ENCODE measurements at places on chromosomes 11 and 22.

GRCh38 chr11:479311-479710 lies 27.7 kb downstream of the RNH1 start:
- no peak for DNase-seq

DNA sequence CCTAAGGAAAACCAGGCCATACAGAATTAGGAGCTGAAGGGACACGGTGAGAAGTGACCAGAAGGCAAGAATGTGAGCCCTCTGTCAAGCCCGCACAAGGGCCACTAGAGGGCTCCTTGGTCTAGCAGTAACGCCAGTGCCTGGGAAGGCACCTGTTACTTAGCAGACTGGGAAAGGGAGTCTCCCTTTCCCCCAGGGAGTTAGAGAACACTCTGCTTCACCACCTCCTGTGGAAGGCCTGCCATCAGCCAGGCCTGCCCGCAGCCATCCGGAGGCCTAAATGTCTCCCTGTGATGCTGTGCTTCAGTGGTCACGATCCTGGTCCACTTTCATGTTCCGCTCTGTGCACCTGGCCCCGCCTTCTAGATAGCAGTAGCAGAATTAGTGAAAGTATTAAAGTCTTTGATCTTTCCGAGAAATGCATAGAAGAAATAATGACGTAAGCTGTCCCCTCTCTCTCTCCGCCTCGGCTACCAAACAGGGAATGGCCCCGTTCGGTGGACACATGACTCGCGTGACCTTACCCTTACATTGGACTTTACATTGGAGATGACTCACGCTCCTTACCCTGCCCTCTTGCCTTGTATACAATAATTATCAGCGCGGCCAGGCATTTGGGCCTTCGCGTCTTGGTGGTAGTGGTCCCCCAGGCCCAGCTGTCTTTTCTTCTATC lies 10.7 kb upstream of the GSTP1 start:
- no peak for DNase-seq

DNA sequence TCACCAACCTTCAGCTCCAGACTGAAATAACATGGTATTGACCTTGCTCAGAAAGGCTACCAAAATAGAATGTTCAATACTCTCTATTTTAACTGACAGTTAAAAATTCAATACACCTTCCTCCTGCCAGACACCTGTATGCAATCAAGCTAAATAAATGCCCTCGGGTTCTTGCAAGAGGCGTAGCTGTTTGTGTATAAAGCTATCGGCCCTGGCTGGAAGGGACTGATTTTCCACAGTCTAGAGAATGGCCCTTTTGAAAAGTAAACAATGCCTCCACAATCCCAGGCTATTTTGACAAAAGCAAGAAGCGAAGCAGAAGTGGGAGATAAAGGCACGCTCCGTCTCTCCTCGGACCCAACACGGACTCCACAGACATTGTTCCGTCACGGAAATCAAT lies 791.2 kb downstream of the BRD1 start:
- no peak for DNase-seq

DNA sequence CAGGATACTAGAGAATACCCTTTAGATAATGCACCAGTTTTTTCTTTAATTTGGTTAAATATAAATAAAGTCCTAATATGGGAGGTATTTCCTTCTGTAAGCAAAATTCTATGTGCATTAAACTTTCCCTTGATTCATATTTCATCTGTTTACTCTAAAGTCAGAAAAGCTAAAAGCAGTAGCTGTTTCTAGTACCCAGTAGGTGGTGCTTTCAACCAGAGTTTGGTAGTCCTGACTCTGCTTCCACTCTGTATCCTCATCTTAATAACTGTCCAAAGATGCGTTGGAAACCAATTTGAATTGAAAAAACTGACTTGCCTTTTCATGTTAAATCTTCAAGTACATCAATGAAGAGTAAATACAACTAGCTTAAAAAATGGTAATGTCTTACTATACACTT lies 1065.2 kb downstream of the JRKL start:
- DNase-seq, result no peak

DNA sequence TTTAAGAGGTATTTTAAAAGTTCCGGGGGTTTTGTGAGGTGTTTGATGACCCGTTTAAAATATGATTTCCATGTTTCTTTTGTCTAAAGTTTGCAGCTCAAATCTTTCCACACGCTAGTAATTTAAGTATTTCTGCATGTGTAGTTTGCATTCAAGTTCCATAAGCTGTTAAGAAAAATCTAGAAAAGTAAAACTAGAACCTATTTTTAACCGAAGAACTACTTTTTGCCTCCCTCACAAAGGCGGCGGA lies 193 bp upstream of the MALAT1 start:
- no peak for DNase-seq

GRCh38 chr11:116837231-116838091 lies at the start of gene APOA1:
TSS of gene APOA1 (minus strand) at chr11:116837622. CDS start at chr11:116837387, 235 bp downstream.
- no peak for DNase-seq

DNA sequence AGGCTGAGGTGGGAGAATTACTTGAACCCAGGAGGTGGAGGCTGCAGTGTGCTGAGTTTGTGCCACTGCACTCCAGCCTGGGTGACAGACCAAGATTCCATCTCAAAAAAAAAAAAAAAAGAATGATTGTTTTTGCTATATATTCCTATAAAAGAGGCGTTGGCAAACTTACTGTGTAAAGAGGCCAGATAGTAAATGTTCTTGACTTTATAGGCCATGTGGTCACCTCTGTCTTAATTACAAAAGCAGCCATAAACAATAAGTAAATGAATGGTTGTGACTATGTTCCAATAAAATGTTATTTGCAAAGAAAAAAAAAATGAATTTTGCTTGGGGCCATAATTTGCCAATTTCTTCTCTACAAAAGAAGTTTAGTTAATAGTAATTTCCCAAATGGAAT lies 12.3 kb downstream of the ATM start:
- no peak for DNase-seq

DNA sequence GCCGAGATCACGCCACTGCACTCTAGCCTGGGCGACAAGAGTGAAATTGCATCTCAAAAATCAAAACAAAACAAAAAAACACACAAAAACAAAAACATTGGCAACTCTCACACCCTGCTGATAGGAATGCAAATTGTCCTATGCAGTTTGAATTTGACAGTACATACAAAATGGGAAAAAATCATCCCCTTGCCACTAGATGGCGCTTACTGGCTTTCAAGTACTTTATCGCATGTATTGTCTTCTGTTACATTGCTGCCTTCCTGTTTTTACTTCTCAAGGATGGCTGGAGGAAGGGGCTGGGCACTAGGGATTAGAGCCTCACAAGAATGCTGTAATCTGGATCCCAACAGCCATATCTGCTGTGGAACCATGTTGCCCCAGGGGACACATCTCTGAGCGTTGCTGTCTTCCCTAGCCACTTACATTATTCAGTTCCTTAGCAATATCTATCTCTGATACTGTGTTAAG lies 59.4 kb upstream of the A4GALT start:
- peak; percentile 59 for DNase-seq

DNA sequence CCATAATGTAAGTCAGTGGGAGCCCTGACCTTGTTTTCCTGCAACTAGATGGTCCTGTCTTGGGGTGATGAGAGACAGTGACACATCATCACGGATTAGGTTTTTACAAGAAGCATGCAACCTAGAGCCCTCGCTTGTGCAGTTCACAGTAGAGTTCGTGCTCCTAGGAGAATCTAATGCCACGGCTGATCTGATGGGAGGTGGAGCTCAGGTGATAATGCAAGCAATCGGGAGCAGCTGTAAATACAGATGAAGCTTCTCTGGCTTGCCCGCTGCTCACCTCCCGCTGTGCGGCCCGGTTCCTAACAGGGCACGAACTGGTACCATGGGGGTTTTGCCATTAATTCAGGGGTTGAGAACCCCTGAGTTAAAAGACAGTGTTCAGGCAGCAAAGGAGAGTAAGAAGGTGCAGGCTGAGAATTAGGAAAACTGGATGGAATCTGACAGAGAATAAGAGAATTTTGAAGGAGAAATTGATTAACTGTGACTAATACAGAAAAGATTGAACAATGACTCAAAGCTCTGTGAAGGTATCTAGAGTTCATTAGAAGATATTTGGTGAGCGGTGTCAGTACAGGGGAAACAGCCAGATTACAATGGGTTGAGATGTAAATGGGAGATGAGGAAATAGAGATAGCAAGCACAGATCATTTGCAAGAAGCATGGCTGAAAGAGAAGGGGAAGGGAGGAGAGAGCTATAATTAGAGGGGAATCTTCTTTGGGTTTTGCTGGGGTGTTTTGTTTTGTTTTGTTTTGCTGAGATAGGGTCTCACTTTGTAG lies 21.0 kb downstream of the WEE1 start:
- DNase-seq, result no peak

GRCh38 chr22:48100685-48101417 lies 1338.4 kb downstream of the TBC1D22A start:
- DNase-seq, result no peak

DNA sequence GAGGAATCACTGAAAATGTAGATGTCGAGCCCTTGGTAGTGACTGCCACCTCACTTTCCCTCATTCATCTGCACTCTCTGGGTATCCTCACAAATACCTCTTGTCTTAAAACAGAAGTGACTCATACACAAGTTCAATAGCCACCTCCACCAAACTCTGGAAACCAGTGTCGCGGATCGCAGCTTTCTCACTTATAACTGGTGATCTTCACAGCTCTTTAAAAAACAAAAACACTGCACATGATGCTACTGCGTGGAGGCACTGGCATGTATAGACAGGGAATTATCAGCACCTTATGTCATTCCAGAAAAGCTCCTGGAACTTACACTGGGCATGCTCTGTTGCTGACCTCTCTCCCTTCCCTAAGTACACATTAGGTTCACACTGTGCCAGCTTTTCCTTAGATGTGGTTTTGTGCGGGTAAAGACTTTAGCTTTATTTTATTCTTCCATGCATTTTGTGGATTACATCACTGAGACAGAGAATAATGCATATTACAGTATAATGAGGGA lies 425.5 kb upstream of the CADM1 start:
- no peak for DNase-seq
